Bronchus fibroblast of lung (primary cell): ENCODE measurements at places on chromosomes 11 and 22. TPM values are rescaled to one million over a fixed set of nuclear protein-coding genes. Genes with fewer than 3 reads are reported as not detected.

The CABP4 gene
- not detected in 2 replicates for total RNA-seq

The VPREB3 gene
- not detected in 2 replicates for total RNA-seq

The BARX2 gene
- not detected in 2 replicates for total RNA-seq

The CDON gene
- 1.8 and 3.4 TPM in 2 replicates for total RNA-seq

The DGCR6 gene
- 2.5 TPM in 1 of 2 replicates, not detected in the other for total RNA-seq

The SAA1 gene
- 0.74 TPM in 1 of 2 replicates, not detected in the other for total RNA-seq

The SDHAF2 gene
- 33.3 and 40.7 TPM in 2 replicates for total RNA-seq

The PDE2A gene
- total RNA-seq: 0.17 and 0.30 TPM in 2 replicates

The RAB36 gene
- 3.1 and 3.4 TPM in 2 replicates for total RNA-seq

The PRG3 gene
- total RNA-seq: not detected in 2 replicates

The SPDYC gene
- total RNA-seq: not detected in 2 replicates

The KRTAP5-8 gene
- not detected in 2 replicates for total RNA-seq

The CCDC157 gene
- 3.4 and 4.6 TPM in 2 replicates for total RNA-seq

The RHOD gene
- total RNA-seq: 12.4 and 17.1 TPM in 2 replicates

The OR8D1 gene
- not detected in 2 replicates for total RNA-seq

The TNNT3 gene
- not detected in 2 replicates for total RNA-seq

The MUC2 gene
- total RNA-seq: not detected in 2 replicates

The TRIM77 gene
- not detected in 2 replicates for total RNA-seq

The SHANK3 gene
- 0.50 and 0.59 TPM in 2 replicates for total RNA-seq

The ADM gene
- 129 and 152 TPM in 2 replicates for total RNA-seq

The ACCS gene
- total RNA-seq: 3.1 and 3.7 TPM in 2 replicates

The C22orf23 gene
- 0.45 and 0.84 TPM in 2 replicates for total RNA-seq

The WNT7B gene
- total RNA-seq: 2.5 and 3.4 TPM in 2 replicates

The CNTF gene
- 0.34 and 0.59 TPM in 2 replicates for total RNA-seq

The CNIH2 gene
- total RNA-seq: 0.17 and 0.89 TPM in 2 replicates

The GDPD4 gene
- total RNA-seq: not detected in 2 replicates

The TRIM68 gene
- 8.9 TPM in 2 replicates for total RNA-seq

The ARL14EP gene
- 8.6 and 10.8 TPM in 2 replicates for total RNA-seq

The LIF gene
- total RNA-seq: 2.4 and 2.9 TPM in 2 replicates

The NPTXR gene
- 0.59 and 0.84 TPM in 2 replicates for total RNA-seq

The F2 gene
- total RNA-seq: not detected in 2 replicates

The TRIM49 gene
- not detected in 2 replicates for total RNA-seq

The RGL4 gene
- not detected in 2 replicates for total RNA-seq

The OR51B5 gene
- not detected in 2 replicates for total RNA-seq

The DDB1 gene
- 223 and 239 TPM in 2 replicates for total RNA-seq

The CASP5 gene
- total RNA-seq: not detected in 2 replicates

The HEPN1 gene
- not detected in 2 replicates for total RNA-seq

The KRTAP5-10 gene
- not detected in 2 replicates for total RNA-seq

The RASD2 gene
- not detected in 2 replicates for total RNA-seq

The TEAD1 gene
- 44.7 and 52.3 TPM in 2 replicates for total RNA-seq

The CLDN5 gene
- 0.50 and 1.8 TPM in 2 replicates for total RNA-seq

The CTSD gene
- total RNA-seq: 133 and 142 TPM in 2 replicates

The VSTM5 gene
- total RNA-seq: 0.67 and 1.6 TPM in 2 replicates

The TRPM5 gene
- total RNA-seq: not detected in 2 replicates

The NPAS4 gene
- total RNA-seq: not detected in 2 replicates

The GRIA4 gene
- total RNA-seq: 0.34 and 0.74 TPM in 2 replicates

The SIK2 gene
- total RNA-seq: 8.3 and 9.1 TPM in 2 replicates
